ENCODE measurements at places on chromosomes 11 and 22.

GRCh38 chr22:47802421-47802820 is 1040.0 kb downstream of the TBC1D22A start:
- DNase-seq, result no peak

DNA sequence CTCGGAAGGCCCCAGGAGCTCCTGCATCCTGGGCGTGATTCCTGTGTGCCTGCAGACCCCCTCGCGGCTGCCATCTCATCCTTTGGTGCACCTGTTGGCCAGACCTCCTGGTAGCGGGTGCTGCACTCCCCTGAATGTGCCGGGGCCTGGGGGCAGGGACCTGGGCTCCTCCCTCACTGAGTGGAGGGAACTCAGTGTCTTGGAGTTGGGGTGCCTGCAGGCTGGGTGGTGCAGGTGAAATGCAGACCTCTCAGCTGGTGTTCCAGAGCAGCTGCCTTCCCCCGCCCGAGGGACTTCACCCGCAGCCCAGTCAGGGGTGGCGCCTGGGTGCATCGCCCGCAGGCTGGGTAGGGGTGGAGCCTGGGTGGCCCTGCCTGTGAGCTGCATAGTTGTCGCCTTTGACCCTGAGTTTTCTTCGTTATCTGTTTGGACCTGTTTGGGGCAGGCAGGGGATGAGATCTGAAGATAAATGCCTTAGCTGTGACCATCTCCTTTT is 31.4 kb downstream of the LRP5 start:
- DNase-seq, result no peak

- DNase-seq, result peak; percentile 46
These were observed 19.2 kb downstream of the XRRA1 start for GRCh38 chr11:74929431-74930363.

GRCh38 chr22:46604306-46604690 is 15.9 kb upstream of the GRAMD4 start:
- no peak for DNase-seq

- DNase-seq, result no peak
These were observed 11.5 kb upstream of the CASP4 start for GRCh38 chr11:104979839-104980238.

DNA sequence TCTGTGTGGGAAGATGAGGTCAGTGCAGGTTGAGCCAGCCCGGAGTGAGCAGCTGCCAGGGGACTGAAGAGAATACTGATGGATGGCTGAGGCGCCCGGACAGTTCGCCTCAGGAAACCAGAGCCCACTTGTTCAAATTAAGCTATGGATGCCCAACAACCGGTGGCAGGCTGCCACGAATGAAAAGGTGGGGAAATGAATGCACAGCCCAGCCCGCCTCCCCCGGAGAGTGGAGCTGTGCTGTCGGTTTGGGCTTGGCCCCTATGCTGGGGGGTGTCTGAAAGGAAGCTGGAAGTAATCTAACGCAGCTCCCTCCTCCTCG is 21.9 kb downstream of the HSPA8 start:
- no peak for DNase-seq

GRCh38 chr11:84289381-84289906 is 1003.3 kb upstream of the CCDC90B start:
- DNase-seq, result no peak

DNA sequence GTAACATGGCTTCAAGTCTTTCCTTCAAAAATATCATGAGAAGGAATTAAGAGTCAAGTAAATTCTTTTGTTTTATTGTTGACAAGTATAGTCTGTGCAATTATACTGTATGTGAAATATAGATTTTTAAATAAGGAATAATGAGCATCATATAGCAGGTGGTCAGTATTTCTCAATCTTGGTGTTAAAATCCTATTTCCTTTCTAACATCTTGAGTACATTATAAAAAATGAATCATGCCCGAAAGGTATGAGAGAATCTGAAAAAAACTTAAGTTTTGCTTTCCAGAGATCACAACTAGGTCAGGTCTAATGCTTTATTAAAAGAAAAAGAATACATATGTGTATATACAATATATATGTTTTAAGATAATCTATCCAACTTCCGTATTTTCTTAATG is 53.1 kb downstream of the KIF18A start:
- DNase-seq, result no peak

DNA sequence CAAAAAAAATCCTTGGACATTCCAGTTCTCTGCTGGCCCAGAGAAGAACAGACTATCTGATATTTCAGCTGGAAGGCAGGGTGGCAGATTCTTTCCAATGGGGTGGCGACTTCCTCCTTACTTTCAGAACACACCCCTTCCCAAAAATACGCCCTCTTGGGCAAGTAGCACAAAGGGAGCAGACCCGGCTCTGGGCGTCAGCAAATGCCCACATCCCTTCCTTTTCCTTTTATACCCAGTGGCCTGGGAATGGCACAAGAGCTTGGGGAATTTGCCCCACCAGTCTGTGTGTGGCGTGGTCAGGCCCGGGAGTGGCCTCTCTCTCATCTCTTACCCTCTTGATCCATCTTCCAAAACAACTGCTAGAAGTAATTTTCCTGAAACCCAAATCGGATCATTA is 33.0 kb upstream of the NUP160 start:
- no peak for DNase-seq

DNA sequence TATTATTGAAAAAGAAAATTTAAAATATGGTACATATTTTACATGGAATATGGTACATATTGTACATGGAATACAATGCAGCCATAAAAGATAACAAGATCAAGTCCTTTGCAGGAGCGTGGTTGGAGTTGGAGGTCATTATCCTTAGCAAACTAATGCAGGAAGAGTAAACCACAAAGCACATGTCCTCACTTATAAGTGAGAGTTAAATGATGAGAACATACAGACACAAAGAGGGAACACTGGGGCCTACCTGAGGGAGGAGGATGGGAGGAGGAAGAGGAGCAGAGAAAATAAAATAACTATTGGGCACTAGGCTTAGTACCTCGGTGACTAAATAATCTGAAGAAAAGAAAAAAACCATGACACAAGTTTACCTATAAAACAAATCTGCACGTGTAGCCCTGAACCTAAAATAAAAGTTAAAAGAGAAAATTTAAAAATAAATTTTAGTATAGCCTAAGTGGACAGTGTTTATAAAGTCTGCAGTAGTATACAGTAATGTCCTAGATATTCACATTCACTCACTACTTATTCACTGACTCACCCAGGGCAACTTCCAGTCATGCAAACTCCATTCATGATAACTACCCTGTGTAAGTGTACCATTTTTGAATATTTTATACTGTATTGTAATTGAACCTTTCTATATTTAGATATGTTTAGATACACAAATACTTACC is 204.4 kb downstream of the FAM76B start:
- DNase-seq, result no peak

GRCh38 chr11:95058621-95059020 is 8.1 kb upstream of the SRSF8 start:
- no peak for DNase-seq

GRCh38 chr11:66612458-66612857 is 4.0 kb upstream of the RBM14 start:
- no peak for DNase-seq

- DNase-seq, result no peak
These were observed 612 bp downstream of the XBP1 start for GRCh38 chr22:28799606-28800307.

DNA sequence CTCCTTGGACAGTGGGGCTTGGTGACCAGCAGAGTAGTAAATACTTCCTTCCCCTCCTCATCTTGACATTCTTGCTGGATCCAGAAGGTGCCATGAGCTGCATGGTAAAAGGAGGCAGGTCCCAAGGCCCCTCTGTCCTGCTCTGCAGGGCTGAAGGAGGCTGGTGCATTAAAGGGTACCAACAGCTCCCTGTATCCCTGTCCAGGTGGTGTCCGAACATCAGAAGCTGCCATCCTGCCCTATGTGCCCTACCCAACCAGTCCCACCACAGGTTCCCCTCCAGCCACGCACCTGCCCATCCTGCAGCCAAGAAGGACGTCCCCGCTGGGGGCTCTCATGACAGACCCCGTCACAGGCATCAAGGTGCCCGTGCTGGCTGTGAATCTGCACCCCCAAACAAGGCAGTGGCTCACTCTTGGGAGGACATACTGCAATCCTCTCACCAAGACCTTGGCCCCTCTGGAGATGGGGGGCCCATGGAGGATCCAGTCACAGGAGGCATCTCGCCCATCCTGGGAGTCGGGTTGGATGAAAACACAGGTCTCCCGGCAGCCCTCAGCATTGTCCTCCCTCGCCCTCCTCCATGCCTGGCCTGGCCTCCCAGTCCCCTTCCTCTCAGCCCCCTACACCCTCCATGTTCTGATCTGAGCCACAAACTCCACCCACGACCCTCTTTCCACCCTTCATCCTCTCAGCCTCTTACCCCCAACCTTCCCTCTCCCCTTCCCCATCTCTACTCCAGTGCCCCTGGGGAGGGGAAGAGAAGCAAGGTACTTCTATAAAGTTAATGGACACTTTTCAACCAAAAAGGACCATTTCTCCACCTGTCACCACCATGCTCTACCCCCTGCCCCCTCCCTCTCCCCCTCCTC is 55.1 kb downstream of the BTG4 start:
- DNase-seq, result no peak

- DNase-seq, result peak; percentile 65
These were observed 2.3 kb downstream of the IRF7 start for GRCh38 chr11:613369-613968.

GRCh38 chr22:27689664-27690063 is 111.9 kb downstream of the MN1 start:
- DNase-seq, result no peak

- no peak for DNase-seq
These were observed 10.0 kb upstream of the RELT start for GRCh38 chr11:73366265-73366610.

GRCh38 chr11:119100246-119100970 is 1.2 kb downstream of the DPAGT1 start:
- DNase-seq, result no peak
